ENCODE measurements at places on chromosomes 7 and 10.

DNA sequence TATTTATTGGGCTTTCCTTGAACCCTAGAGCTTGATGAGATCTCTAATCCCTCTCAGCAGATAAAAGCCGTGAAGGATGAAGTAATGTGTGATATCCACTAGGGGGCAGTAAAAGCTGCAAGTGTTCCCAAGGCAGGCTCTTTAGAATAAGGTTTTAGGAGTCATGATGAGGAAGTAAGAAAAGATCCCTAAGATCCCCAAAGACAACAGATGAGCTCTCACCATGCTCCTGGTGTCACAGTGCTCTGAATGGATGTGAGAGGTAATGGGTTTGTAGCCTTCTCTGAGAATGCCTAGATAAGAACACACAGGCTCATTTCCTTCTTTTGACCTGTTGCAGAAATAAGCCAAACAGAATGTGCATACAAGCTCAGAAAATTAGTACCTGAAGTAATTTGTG lies 70.4 kb upstream of the ITPRID1 start:
- DNase-seq = peak; percentile 22

GRCh38 chr7:94001396-94001795 lies 2.8 kb downstream of the BET1 start:
- DNase-seq = no peak

DNA sequence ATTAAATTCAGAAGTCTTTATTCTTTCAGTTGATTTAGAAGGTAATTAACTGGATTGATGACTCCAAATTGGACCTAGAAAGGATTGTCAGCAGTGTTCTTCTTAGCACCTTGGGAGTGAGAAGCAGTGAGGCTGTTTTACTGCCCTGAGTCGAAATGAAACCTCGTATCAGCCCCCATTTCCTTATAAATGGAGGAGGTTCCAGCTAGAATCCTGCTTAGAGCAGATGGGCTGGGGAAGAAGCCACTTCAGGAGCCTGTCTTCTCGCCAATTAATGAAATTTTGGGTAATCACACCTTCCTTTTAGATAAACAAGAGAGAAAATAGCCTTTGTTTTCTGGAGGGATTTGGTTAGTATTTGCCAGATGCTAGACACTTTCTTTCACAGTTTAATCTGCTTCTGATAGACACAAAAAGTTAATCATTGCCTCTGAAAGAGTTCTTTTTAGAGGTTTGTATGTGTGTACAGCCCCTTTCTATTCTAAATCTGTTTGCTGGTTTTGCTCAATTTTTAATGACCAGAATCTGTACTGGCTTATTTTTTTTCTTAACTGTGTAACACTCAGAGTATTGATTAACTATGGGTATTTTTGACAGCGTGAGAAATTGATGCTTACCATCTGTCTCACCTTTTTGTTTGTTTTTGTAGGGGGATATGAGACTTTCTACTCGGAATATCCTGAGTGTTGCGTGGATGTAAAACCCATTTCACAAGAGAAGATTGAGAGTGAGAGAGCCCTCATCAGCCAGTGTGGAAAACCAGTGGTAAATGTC lies 4.6 kb downstream of the DUSP5 start:
- DNase-seq = no peak

GRCh38 chr10:121900443-121901174 lies 27.2 kb downstream of the ATE1 start:
- peak; percentile 45 for DNase-seq

DNA sequence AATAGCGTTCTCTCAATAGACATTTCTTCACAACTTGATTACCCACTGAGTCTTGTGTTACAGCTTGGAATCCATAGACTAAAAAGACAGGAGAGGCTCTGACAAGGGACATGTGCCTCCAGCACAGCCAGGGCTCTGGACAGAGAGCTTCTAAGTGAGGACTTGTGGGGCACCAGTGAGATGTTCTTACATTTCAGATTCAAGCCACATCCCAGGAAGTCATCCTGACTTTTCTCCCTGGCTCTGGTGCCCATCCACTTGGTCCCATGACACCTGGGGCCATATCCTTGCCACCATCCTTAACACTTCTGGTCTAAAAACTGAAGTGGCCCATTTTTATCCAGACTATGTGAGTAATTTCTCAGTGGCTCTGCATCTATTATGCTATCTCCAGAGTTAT lies 440.1 kb downstream of the TCERG1L start:
- no peak for DNase-seq

- DNase-seq = no peak
Measured at GRCh38 chr7:133395551-133395950, 142.7 kb downstream of the EXOC4 start.

GRCh38 chr7:37394158-37394557 lies 54.5 kb downstream of the ELMO1 start:
- no peak for DNase-seq

DNA sequence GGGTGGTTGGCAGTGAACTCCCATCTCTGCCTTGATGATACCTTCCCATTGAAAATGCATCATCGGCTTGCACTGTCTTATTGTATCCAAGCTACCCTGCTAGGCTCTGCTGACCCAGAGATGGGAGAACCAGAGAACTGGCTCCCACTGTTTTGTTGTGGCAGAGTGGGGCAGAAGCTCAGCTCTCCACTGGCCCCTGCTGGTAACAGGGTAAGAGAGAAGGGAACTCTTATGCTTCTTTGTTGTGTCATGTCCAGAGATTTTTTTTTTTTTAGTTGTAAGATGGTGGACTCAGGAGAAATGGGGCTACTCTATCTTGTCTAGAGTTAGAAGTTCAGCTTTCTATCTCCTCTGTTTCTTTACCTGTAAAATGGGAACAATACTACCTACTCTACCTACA lies 100.5 kb upstream of the SDK1 start:
- no peak for DNase-seq

DNA sequence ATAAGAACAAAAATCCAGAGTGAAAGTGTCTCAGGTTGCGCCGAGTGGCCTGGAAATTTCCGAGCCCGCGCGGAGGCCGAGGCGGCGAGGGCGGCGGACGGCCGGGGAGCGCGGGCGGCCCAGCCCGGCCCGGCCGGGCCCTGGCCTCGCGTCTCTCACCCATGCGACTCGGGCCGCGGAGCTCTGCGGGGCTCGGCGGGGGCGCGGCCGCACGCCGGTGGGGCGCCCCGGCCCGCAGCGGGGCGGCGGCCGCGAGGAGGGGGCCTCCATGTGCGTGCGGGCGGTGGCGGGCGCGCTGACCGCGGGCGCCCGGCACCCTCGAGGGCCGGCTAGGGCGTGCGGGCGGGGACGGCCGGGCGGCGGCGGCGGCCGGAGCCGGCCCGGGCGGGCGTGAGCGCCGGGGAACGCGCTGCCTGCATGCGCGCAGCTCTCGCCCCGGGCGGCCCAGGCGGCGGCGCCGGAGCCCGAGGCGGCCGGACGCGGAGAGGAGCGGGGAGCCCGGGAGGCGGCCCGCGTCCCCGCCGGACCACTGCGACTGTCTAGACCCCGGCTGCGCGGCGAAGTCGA lies 302 bp upstream of the EN2 start:
- no peak for DNase-seq

- peak; percentile 78 for DNase-seq
Measured at GRCh38 chr7:28630350-28630749, 218.0 kb downstream of the CREB5 start.

GRCh38 chr7:84524714-84525694 lies 330.4 kb upstream of the SEMA3A start:
- peak; percentile 65 for DNase-seq

DNA sequence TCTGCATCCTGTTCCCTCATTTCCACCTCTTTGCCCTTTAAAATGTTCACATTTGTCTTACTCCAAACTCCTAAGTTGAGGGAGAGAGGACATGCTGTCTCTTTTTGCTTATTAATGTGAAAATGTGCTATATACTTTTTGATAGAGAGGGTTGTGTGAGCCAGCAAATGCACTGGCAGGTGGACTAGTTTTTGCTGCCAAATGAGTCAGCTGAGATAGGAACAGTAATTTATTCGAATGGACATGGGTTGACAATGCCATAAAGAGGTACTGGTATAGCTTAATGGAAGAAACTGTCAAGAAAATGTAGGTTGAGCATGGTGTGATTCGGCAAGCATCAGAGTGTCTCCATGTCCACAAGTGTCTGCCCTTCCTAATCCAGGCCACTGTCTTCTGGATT lies 9.2 kb upstream of the TRUB1 start:
- DNase-seq = no peak

GRCh38 chr10:51471271-51471670 lies 228.1 kb downstream of the CSTF2T start:
- no peak for DNase-seq

- DNase-seq = no peak
Measured at GRCh38 chr10:124238367-124238766, 145.0 kb upstream of the CHST15 start.

DNA sequence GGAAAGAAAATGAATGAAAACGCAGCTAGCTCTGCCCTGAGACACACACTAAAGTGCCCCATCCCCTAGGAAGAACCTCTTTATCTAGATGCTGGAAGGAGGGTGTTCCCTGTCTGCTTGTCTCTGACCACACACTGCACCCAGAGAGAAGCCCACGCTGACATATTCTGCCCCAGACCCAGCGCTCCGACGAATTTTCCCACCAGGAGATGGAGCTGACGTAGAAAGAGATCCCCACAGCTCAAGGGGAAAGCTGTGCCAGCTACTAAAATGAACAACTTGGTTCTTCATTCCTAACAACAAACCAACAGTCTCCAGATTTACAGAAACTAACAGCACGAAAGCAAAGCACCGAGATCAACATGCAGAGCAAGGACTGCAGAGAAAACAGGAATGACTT lies 73.3 kb downstream of the KIAA1549 start:
- DNase-seq = no peak

- DNase-seq = no peak
Measured at GRCh38 chr10:4316161-4316810, 509.7 kb upstream of the AKR1E2 start.

- no peak for DNase-seq
Measured at GRCh38 chr7:26198133-26198780, 2.3 kb downstream of the HNRNPA2B1 start.

DNA sequence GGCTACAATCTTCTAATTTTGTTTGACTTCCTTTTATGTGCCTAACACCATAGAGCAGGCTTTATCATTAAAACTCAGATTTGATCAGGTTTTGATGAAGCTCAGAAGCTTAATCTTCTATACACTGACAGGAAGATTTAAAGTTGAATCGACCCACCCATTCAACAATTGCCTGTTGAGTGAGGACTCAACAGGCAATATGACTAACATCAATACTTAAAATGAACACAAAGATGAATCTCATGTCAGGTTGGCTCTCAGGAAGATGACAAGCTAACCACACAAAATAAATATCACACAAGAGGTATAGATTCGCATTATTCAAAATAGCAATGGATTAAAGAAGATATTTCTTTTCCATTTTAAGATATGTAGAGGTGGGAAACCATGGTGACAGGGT lies 36.7 kb upstream of the SNX13 start:
- DNase-seq = no peak

DNA sequence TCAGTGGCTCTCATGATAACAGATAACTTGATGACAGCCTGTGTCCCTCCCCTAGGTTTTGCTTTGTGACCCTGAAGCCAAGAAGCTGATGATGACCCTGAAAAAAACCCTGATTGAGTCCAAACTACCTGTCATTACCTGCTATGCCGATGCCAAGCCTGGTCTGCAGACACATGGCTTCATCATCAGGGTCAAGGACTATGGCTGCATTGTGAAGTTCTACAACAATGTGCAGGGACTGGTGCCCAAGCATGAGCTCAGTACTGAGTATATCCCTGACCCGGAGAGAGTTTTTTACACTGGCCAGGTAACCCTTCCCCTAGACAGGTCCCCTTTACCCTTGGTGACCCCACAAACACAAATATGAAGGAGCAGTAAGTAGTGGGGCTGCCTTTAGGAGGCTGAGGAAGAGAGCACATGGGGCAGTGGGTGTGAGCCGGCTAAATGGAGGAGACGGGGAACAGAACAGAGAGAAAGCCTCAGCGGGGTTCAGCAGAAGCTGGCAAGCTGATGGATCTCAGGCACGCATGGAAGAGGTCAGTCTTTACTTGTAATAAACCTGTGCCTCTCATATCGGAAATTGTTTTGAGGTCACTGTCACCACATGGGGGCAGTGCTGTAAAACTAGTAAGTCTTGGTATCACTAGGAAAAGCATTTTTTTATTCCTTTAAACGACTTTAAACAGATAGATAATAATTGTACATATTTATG lies 20.2 kb downstream of the PDCD11 start:
- peak; percentile 17 for DNase-seq

GRCh38 chr10:32437334-32437733 lies 8.6 kb upstream of the CCDC7 start:
- DNase-seq = no peak

- no peak for DNase-seq
Measured at GRCh38 chr7:67392596-67393438, 396.2 kb downstream of the TYW1 start.

DNA sequence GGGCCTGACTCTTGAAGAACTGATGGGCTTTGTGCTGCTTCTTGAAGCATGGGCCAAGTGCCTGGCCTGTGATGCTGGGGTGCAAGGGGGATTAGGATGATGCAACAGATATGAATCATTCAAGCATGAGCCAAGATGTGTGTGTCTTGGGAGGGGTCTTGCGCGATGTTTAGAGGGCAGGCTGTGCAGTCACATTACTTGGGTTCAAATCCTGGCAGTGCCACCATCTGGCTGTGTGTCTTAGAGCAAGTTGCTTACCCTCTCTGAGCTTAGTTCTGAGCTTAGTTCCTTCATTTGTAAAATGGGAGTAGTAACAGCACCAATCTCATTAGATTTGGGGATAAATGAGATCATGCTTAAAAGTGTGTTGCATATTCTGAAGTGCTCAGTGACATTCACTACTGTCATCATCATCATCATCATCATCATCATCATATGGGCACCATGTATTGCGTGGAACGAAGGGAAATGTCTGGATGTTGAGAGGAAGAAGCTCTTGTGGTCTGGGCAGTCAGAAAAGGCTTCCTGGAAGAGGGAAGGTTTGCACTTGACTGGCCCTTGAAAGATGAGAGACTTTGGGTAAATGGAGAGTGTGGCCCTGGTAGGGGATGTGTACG lies 9.3 kb downstream of the UNC5B start:
- no peak for DNase-seq

- DNase-seq = no peak
Measured at GRCh38 chr7:124411796-124412195, 353.8 kb downstream of the GPR37 start.

DNA sequence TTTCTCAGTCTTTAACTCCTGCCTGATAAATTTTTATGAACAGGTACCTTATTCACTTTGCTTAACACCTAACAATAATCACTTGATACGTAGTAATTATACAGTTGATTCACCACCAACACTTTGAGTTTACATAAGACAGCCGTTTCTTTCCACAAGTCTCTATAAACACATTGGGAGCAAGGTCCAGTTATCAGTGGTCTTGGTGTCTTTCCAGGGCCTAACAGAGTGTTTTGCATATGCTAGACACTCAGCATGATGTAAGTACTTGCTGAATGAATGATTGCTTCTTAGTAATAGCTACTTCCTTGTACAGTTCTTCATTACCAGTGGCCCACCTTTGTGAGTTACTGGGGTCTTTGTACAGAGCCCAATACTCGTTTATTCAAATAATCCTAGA lies 6.4 kb downstream of the CLDN12 start:
- no peak for DNase-seq

- DNase-seq = no peak
Measured at GRCh38 chr10:11587722-11588259, 23.7 kb downstream of the USP6NL start.

Measured in fibroblast of skin of left quadriceps (primary cell).